Right renal pelvis (tissue), 4 donors: ENCODE measurements at places on chromosomes 12 and 14.

- DNase-seq: no peak
These were observed 161.2 kb downstream of the KCNA5 start for GRCh38 chr12:5204831-5205230.

GRCh38 chr12:65126482-65126881 lies 5.4 kb upstream of the WIF1 start:
- no peak for DNase-seq

- DNase-seq: no peak
These were observed 22.7 kb downstream of the TRAF3 start for GRCh38 chr14:102799684-102800562.

DNA sequence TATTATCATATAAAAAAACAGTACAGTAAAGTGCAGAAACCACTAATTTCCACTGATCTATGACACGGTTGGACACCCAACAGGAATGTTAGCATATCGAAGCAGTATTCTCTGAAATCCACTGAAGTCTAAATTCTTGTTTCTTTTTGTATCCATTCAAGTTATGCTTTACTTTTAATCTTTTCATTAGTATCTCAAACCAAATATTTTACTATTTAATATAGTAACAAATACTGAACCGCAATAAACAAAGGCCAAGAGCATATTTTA lies 41.1 kb downstream of the ATXN2 start:
- DNase-seq: no peak

DNA sequence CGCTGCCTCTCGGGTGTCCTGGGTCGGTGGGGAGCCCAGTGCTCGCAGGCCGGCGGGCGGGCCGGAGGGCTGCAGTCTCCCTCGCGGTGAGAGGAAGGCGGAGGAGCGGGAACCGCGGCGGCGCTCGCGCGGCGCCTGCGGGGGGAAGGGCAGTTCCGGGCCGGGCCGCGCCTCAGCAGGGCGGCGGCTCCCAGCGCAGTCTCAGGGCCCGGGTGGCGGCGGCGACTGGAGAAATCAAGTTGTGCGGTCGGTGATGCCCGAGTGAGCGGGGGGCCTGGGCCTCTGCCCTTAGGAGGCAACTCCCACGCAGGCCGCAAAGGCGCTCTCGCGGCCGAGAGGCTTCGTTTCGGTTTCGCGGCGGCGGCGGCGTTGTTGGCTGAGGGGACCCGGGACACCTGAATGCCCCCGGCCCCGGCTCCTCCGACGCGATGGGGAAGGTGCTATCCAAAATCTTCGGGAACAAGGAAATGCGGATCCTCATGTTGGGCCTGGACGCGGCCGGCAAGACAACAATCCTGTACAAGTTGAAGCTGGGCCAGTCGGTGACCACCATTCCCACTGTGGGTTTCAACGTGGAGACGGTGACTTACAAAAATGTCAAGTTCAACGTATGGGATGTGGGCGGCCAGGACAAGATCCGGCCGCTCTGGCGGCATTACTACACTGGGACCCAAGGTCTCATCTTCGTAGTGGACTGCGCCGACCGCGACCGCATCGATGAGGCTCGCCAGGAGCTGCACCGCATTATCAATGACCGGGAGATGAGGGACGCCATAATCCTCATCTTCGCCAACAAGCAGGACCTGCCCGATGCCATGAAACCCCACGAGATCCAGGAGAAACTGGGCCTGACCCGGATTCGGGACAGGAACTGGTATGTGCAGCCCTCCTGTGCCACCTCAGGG lies 679 bp downstream of the ARF6 start:
- DNase-seq: no peak
